ENCODE measurements at places on chromosomes 12 and 14.
A peak's percentile ranks its signal among the peaks of the same experiment; 100 is the strongest.

GRCh38 chr12:3085341-3086139 is 8.4 kb downstream of the TSPAN9 start:
- DNase-seq = no peak

- DNase-seq = no peak
Observed at GRCh38 chr12:47808050-47808449, 11.7 kb downstream of the HDAC7 start.

DNA sequence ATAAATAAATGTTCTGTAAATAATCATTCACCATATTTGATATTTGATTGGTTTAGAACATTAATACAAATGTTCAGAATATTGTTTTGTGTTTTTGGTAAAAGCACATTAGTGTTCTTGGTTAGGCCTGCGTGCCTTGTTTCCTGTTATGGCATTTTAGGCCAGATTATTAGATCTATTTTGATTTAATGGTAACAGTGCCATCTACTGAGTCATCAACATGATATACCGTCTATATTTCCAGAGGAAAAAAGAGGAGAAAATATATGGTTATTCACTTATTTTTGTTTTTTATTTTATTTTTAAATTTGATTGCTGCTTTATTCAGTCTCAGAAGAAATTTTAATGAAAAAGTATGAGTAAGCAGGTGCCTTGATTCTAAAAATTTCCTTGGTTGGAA is 60.3 kb downstream of the GPHN start:
- no peak for DNase-seq

DNA sequence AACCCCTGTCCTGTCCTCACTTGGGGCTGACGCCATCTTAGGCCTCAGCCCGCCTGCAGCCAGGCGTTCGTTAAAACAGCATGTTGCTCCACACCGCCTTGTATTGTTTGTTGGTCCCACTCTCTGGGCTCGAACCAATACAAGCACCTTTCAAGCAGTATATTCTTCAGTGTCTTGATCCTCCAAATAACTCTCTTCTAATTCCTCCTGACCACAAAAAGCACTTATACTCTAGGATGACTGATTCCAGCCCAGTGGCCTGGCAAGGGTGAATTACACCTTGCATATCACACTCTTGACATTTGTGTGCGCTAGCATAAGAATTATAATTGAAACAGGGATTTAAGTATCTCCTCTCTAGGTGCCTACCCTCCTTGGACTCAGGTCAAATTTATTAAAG is 7.1 kb downstream of the CCER1 start:
- DNase-seq = no peak

DNA sequence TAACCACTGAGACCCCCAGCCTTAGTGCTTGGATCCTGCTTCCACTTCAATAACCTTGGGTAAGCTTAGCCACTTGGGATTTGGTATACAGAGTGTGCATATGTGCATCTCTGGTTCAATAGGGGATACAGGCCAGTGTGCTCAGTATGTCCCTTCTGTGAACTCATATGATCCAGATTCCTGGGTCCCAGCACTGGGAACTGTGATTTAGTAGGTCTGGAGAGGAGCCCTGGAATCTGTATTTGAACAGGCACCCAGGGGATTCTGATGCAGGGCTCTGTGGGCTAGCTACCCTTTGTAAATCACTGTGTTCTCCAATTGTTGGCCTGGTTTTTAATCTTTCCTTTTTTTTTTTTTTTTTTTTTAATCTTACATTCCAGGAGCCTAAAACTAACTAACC is 9.8 kb upstream of the RNU6-8 start:
- no peak for DNase-seq

DNA sequence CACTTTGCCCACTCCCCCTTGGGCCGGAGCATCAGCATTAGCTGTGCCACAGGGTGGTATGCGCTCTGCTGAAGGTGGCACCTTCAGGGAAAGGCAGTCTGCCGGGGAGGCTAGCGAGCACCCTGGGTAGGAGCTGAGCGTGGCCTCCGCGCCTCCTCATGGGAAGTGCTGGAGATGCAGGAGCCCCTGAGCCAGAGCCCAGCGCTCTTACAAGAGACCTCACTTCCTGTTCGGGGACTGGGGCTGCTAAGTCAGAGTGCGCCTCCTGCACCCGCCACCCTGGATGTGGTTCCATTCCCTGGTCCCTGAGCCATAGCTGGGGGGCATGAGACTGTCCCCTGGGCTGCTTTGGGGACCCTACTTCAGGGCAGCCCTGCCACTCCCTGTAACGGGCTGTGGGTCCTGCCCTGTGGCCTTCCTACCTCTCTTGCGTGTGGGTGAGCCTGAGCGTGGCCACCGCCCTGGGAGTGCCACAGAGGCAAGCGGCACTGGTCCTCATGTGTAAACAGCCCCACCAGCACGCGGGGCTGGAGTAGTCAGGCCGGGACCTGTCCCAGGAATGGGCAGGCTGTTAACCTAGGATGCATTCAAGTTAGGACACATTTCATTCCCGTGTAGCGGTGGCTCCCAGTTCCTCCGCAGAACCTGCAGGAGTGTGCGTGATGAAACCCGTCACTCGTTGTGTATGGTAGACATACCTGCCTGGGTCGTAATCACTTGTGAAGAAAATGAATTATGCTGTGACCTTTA is 19.4 kb downstream of the COA8 start:
- DNase-seq = no peak

DNA sequence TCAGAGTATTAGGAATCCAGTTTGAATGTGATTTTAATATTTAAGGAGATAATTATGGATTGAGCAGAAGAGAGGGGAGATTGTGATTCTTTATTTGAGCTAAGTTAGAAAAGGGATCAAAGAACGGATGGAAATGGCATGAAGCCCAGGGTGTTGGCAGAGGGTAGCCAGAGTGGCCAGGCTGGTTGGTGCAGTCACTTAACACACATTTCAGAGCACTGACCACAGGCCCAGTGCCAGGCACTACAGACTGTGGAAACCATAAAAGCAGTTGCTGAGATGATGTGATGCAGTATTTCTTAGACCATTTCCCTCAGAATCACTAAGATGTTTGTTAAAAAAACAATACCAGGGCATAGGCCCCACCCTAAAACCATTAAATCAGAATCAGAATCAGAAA is 167.7 kb upstream of the AMIGO2 start:
- no peak for DNase-seq

- no peak for DNase-seq
Observed at GRCh38 chr14:62409626-62410300, 635.5 kb downstream of the KCNH5 start.

GRCh38 chr14:89040460-89041256 is 216.2 kb downstream of the TTC8 start:
- peak; percentile 63 for DNase-seq

- no peak for DNase-seq
Observed at GRCh38 chr14:49982082-49982481, 89.2 kb downstream of the ARF6 start.

GRCh38 chr12:12086362-12086761 is 15.6 kb downstream of the BCL2L14 start:
- no peak for DNase-seq

DNA sequence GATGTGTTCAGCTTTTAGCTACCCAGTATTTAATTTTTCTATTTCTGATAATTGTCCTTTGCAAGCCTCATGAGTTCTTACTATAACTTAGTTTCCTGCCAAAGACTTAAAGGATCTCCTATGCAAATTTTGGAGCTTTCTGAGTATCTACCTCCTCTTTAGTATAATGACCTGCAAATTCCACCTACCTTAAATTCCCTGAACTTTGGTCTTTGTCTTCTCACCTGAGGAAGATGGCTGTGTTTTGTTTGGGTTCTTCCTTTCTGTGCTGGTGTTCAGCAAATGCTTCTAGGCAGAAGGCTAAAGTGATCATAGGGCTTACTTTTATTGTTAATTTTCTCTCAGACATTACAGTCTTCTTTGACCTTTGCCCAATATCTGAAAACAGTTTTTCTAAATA is 142.8 kb downstream of the FUT8 start:
- DNase-seq = no peak

GRCh38 chr12:69007101-69007854 is 74.3 kb upstream of the CPM start:
- no peak for DNase-seq

DNA sequence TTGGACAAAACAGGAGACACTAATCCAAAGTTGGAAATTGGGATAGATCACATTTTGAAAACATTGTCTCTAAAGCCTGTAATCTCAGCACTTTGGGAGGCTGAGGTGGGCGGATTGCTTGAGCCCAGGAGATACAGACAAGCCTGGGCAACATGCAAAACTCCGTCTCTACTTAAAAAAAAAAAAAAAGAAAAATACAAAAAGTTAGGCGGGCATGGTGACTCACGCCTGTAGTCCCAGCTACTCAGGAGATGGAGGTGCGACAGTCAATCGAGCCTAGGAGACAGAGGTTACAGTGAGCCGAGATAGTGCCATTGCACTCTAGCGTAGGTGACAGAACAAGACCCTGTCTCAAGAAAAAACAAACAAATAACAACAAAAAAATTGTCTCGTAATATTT is 152.1 kb downstream of the MGAT4C start:
- no peak for DNase-seq

- DNase-seq = no peak
Observed at GRCh38 chr12:132356691-132357622, 27.6 kb upstream of the GALNT9 start.

DNA sequence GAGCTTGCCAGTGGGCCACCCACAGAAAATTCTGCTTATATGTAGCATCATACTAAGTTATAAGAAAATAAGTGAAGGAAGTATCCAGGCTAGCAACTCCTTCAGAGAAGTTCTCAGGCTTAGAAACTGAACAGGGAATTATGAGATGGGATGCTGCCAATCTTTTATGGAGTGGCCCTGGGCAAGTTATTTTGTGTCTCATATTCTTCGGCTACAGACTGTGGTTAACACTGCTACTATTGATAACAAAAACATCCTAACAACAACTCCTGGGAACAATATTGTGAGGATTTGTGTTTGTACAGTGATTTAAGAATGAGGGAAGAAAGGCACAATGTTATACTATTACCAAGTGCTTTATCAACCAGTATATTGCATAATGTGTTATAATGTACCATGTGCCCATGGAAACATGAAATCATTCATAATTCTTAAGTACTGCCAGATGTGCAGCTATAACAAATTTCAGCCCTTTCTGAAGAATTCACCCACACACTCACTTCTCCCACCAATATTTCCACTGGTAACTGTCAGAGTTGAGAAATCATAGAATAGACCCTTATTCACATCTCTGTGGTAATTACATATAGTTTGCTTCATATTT is 113.3 kb upstream of the SOX5 start:
- no peak for DNase-seq

DNA sequence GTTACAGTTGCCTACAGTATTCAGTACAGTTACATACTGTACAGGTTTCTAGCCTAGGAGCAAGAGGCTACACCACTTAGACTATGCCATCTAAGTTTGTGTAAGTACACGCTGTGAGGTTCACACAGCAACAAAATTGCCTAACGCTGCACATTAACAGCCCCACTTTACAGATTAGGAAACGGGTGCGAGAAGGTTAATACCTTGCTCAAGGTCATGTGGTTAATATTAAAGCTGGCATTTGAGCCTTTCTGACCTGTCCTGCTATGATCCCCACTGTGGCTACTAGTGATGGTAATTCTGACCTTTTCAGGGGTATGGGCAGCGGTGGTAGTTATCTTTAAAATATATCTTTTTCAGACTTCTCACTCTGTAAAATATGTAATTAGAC is 20.9 kb downstream of the ACVR1B start:
- no peak for DNase-seq

- DNase-seq = no peak
Observed at GRCh38 chr12:108701779-108702441, 29.4 kb downstream of the CORO1C start.

DNA sequence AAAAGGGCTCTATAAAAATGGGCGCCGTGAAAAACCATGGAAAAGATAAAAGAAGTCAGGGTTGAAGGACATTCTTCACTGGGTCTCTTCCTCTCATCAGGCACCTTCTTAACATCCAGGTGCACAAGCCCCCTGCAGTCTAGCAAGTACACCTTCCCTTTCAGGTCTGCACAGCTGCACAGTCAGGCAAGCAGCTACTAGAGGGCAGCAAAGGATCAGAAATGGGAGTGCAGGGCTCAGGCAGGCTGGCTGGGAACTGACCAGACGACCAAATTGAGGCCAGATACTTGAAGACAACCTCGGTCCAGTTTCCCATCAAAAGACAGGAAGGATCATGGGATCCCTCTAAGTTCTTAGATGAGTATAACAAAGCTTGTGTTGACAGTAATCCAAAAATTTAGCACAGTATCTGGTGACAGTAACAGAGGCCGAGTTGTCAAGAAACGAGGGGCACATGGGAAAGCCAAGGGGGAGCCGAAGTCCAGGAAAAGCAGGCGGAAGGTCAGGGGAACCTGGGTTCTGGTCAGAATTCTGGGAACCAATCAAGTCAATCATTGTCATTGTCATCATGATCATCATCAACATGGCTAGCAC is 10.1 kb upstream of the GRIP1 start:
- no peak for DNase-seq

DNA sequence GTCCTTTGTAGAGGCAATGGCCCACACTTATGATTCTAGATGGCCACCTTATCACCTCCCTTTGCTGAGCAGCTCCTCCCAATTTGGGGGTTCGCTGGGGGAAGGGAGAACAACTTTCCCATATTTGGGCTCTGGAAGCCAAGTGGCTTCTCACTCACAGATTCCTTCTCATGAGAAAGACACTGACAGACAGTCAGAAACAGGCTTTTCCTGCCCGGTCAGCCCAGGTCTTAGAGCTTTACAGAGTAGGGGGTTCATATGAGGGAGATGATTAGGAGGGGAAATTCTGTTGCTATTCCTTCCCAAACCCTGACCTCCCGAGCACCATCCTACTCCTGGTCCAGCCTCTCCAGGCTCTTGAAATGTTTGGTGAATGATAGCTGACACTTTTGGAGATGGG is 60.1 kb upstream of the HSPB8 start:
- no peak for DNase-seq

Data from thoracic aorta (tissue), 2 donors.